ENCODE measurements at places on chromosomes 1 and 21. TPM values are rescaled to one million over a fixed set of nuclear protein-coding genes. Genes with fewer than 3 reads are reported as not detected.

The PROK1 gene
- not detected for total RNA-seq

The S100A7A gene
- total RNA-seq = not detected

The OR2T35 gene
- not detected for total RNA-seq

The CAMTA1 gene
- 91.9 TPM for total RNA-seq

The PIK3CD gene
- total RNA-seq = 3.0 TPM

The KLF18 gene
- total RNA-seq = not detected

The VSIG8 gene
- total RNA-seq = not detected

The TEX38 gene
- total RNA-seq = not detected

The DCST2 gene
- not detected for total RNA-seq

The ATP1A2 gene
- total RNA-seq = 0.27 TPM

The NOS1AP gene
- not detected for total RNA-seq

The PGLYRP3 gene
- not detected for total RNA-seq

The STUM gene
- 0.98 TPM for total RNA-seq

The FMO4 gene
- total RNA-seq = 7.2 TPM

The PLA2G2F gene
- total RNA-seq = not detected

The CNIH3 gene
- total RNA-seq = 72.4 TPM

The SARS1 gene
- total RNA-seq = 321 TPM

The PTCH2 gene
- total RNA-seq = 0.36 TPM

The TMEM82 gene
- total RNA-seq = not detected

The ROR1 gene
- 18.8 TPM for total RNA-seq

The NIPAL3 gene
- total RNA-seq = 74.2 TPM

The FNDC10 gene
- 4.5 TPM for total RNA-seq

The CRYAA gene
- not detected for total RNA-seq

The PCNX2 gene
- total RNA-seq = 130 TPM

The DFFA gene
- total RNA-seq = 36.6 TPM

The GJB3 gene
- not detected for total RNA-seq

The FABP3 gene
- total RNA-seq = 44.2 TPM

The FAM131C gene
- total RNA-seq = 0.08 TPM

The CBR3 gene
- 29.4 TPM for total RNA-seq

The KIF21B gene
- not detected for total RNA-seq

The CCDC30 gene
- 5.8 TPM for total RNA-seq

The KRTAP10-11 gene
- total RNA-seq = not detected

The SPRR2G gene
- total RNA-seq = not detected

The TNFAIP8L2 gene
- not detected for total RNA-seq

The RGS4 gene
- 255 TPM for total RNA-seq

The FDPS gene
- total RNA-seq = 153 TPM

The LCE6A gene
- total RNA-seq = not detected

The ZRANB2 gene
- total RNA-seq = 49.3 TPM

The CFHR5 gene
- not detected for total RNA-seq

The KRTAP10-5 gene
- total RNA-seq = not detected

The SPRR2A gene
- total RNA-seq = not detected

The CELA3A gene
- total RNA-seq = not detected

The ASCL5 gene
- total RNA-seq = not detected

The CFAP410 gene
- total RNA-seq = 9.4 TPM

The PRKCZ gene
- 1.6 TPM for total RNA-seq

The WDR64 gene
- not detected for total RNA-seq

The ZBTB18 gene
- 2.9 TPM for total RNA-seq

The PGLYRP4 gene
- not detected for total RNA-seq

The C1orf146 gene
- not detected for total RNA-seq

The INSRR gene
- not detected for total RNA-seq

The FAM151A gene
- total RNA-seq = not detected

The DIO1 gene
- not detected for total RNA-seq

The INAVA gene
- not detected for total RNA-seq

The FAM163A gene
- total RNA-seq = not detected

The FCRL4 gene
- not detected for total RNA-seq

The CELA2B gene
- not detected for total RNA-seq

The SLC27A3 gene
- total RNA-seq = 113 TPM

The KIAA0040 gene
- total RNA-seq = 0.99 TPM

The C1orf216 gene
- 27.2 TPM for total RNA-seq
